EL (cell line): ENCODE measurements at places on chromosomes 3 and 15.
A peak's percentile ranks its signal among the peaks of the same experiment; 100 is the strongest.

DNA sequence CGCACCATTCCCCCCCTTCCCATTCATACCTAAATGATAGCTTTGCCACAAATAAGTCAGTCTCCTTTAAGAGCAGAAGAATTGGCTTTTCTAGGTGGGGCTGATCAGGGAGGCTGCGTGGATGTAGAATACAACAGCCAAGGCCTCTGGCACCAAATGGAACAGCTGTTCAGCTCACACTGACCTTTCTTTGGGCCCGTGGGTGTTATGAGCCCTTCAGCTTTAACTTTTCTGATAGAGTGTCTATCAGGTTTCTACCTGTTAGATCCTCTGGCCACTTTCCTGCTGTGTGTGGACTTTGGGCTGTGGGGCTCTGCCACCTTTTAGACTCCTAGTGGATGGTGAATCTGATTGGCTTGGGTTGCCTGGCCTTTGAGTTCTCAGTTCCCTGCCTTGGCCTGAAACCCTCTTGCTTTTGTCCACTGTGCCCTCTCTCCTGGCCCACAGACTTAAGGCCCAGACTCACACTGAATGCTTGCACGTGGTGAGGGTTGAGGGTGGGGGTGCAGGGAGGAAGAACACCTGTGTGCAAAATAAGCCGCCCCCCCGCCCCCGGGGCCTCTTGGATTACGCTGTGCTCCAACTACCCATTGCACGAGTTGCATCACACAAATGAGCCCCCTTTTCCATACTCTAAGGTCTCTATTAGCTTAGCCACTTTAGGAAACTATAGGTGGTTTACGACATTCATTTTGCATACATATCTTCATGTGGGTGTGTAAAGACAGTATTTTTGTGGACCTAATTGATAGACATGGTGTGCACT lies 1.3 kb upstream of the RFX7 start:
- no peak for DNase-seq

- DNase-seq: no peak
Observed at GRCh38 chr15:62773369-62774165, 269.0 kb upstream of the TPM1 start.

GRCh38 chr3:70703305-70704102 lies 391.1 kb upstream of the MDFIC2 start:
- DNase-seq: no peak

GRCh38 chr3:133058831-133059230 lies 20.6 kb downstream of the TMEM108 start:
- DNase-seq: no peak

DNA sequence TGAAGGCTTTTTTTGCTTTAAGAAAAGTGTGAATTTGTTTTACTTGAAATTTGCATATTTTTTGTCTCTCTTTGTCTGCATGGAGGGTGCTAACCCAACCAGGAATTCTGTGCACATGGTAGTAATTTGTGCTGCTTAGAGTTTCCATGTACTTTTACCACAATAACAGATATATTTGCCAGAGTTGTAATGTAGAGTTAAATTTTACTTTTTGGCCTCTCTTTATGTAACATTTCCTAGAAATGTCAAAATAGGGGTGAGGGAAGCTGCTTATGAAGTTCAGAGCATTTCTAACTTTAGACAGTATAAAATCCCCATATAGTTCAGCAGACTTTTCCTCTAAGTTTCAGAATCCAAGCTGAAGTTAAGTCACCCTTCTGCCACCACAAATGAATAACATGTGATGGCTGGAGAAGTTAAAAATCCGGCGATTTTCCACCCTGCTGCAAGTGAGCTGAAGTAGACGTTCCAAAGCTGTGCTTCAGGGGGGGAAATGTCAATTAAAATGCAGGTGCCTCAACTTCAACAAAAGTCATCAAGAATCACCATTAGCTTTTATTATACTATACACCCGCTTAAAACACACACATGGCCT lies 385.7 kb upstream of the NR2F2 start:
- DNase-seq: no peak

DNA sequence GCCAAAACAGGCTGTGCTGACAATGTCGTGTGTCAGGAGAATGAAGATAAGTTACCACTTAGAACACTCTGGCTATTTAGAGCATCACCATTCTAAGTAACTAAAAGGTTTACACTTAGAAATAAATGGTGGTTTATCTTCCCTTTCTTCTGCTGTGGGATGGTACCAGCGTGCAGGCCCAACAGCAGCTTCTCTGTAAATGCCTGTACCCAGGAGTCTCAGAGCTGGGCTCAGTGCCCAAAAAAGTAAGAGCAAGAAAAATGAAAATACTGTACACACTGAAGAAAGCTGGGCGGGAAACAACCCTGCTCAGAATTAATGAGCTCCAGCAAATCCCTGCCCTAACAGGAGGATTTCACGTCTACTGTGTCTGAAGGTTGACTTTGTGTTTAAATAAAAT lies 206.5 kb downstream of the MFSD1 start:
- no peak for DNase-seq

DNA sequence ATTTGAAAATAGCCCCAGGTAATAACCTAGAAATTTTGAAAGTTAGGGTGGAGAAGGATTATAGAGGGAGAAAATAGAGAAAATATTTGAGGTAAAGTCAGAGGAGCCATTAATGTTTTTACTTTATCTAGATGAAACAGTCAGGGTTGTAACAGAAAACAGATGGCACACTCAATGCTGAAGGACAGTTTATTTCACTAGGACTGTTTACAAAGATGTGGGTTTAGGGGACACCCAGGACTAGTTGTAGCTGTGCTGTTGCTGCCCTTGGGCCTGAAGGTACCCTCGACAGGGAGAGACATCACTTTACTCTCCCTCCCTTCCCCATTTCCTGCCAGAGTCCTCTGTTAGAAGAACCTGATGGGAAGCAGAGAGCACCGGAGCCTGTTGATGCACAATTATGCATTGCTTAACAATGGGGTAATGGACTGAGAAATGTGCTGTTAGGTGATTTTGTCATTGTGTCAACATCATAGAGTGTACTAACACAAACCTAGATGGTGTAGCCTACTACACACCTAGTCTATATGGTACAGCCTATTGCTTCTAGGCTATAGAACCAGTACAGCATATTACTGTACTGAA lies 103.8 kb downstream of the GALK2 start:
- no peak for DNase-seq

- no peak for DNase-seq
Observed at GRCh38 chr15:68687136-68687735, 108.4 kb downstream of the CORO2B start.

DNA sequence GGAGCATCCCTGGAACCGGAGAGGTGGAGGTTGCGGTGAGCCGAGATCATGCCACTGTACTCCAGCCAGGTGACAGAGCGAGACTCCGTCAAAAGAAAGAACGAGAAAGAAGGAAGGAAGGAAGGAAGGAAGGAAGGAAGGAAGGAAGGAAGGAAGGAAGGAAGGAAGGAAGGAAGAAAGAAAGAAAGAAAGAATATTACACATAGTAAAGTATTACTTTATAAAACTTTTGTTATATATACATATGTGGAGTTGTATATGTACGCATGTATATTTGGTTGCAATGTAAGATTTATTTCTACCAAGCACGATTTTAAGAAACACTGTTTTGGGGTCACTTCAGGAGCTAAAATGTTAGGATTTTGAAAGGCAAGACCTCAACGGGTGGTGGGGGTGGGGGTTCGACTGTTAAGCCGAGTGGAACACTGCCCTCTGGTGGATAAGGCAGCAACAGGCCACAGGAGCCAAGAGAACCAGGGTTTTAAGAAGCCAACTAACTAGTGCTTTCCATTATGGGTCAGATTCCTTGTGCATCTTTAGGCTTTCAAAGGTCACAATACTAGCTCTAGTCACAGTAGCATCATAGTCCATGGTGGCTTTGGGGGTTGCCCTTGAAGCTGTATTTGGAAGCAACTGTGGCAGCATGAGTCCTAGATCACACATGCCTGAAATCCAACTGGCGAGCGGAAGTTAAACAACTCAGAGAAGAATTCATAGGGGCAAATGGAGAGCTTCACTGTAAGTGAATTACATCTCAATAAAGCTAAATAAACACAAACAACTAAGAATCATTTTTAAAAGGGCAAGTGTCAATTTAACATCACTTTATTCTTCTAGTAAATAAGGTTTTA lies 22.5 kb downstream of the GLB1 start:
- DNase-seq: peak; percentile 68

- DNase-seq: no peak
Observed at GRCh38 chr3:22490747-22491146, 712.4 kb upstream of the UBE2E2 start.

- DNase-seq: no peak
Observed at GRCh38 chr3:100756441-100756840, 47.1 kb downstream of the TFG start.

GRCh38 chr3:58258392-58259055 lies 20.9 kb downstream of the ABHD6 start:
- DNase-seq: no peak

DNA sequence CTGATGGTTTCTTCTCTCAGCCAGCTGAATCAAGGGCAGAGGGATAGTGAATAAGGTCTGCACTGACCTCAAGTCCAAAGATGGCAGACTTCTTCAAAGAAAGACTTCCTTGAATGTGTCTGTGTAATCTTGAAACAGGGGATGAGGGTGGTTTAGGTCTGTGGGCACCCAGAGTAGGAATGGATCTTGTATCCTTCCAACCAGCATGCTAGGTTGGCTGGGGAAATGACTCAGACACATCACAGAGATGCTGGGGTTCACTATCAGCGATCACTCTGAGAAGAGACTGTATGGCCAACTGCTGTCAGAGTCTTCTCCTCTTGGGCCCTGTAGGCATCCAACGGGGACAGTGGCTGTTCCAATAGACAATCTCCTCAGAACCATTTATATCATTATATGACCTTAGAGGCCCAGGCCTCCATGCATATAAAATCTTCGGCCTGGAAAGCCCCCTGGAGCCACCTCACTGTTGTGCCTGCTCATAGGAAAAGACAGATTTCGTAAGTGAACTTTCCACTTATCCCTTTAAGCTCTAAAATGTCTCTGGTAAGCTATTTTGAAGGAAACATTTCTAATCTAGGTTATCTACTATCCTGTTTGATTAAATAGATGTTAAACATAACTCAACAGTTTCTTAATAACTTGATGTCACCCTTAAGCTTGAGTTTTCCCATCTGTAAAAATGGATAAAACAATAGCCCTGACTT lies 58.5 kb downstream of the TIPARP start:
- no peak for DNase-seq

DNA sequence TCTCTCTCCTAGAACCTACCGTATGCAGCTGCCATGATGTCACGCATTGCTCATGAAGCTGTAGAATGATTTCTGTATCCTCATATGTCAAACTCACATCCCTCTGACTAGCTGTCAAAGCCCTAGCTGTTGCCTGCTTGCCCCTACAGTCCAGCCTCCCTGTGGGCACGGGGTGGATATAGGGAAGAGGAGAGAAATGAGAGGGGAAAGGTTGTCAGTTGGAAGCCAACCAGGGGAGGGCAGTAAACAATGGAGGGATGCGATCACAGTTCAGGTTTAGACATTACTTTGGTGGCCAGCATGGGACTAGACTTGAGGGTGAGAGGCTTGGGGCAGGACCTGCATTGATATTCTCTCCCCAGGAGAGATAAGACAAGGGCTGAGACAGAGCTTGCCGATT lies 1.7 kb upstream of the HDGFL3 start:
- no peak for DNase-seq

- DNase-seq: peak; percentile 41
Observed at GRCh38 chr15:89104172-89104564, 15.9 kb downstream of the ABHD2 start.

- DNase-seq: no peak
Observed at GRCh38 chr3:134039161-134039862, 9.6 kb upstream of the SLCO2A1 start.

- DNase-seq: no peak
Observed at GRCh38 chr3:181630853-181631252, 80.9 kb upstream of the SOX2 start.

DNA sequence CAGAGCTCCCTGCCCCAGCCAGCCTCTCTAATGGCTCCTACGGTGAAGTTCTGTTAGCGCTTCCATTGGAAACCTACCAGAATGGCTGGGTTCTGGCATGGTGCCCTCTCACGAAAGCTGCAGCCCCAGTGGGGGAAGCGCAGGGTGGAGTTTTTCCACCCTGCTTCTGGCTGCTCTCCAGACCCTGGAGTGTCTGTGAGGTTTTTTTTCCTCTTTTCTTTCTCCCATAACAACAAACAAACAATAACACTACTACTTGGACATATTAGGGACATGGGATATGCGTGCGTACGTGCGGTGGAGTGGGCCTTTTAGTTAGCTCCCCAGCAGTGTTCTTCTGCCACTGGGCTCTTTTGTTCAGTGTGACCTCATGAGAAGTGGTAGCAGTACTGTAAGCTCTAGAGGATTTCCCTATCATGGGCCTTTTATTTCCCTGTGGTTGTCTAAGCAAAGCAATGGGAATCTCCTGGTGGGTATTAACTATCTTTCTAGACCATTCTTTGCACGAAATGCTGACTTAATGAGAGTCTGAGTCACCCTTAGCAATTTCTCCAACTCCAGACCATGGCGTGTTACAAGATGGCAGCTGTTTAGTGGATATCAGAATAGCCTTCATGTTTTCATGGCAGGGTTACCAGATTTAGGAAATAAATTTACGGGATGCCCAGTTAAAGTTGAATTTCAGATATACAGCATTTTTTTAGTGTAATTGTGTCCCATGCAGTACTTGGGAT lies 161.9 kb downstream of the FNDC3B start:
- DNase-seq: peak; percentile 79

DNA sequence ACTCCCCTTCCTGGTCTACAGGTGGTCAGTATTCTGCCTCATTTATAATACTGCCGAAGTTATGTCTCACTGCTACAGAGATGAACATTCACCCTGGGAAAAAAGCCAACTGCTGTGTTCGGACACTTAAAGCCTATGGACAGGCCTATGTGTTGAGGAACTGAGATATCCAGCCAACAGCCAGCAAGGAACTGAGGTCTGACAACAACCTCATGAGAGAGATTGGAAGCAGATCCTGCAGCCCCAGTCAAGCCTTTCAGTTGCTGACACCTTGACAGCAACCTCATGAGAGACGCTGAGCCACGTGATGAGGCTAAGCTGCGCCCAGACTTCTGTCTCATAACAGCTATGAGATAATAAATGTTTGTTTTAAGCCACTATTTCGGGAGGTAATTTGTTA lies 18.2 kb upstream of the FHIT start:
- DNase-seq: no peak
